Natural killer cell (primary cell): ENCODE measurements at places on chromosomes 6 and 20. TPM values are rescaled to one million over a fixed set of nuclear protein-coding genes. Genes with fewer than 3 reads are reported as not detected.

The PLEKHG1 gene
- total RNA-seq: 0.54 TPM

The AMD1 gene
- 175 TPM for total RNA-seq

The SSTR4 gene
- total RNA-seq: not detected

The GJA10 gene
- total RNA-seq: not detected

The ELOVL4 gene
- total RNA-seq: not detected

The POM121L2 gene
- not detected for total RNA-seq

The PKHD1 gene
- total RNA-seq: not detected

The PTK6 gene
- total RNA-seq: not detected

The SIRPG gene
- 3.9 TPM for total RNA-seq

The TPX2 gene
- 4.2 TPM for total RNA-seq

The SLC12A5 gene
- total RNA-seq: 0.85 TPM

The MEI4 gene
- not detected for total RNA-seq

The GRIK2 gene
- total RNA-seq: not detected

- H3K27ac ChIP-seq: no peak overlapping the region
- H3K4me1 ChIP-seq: no peaks in the 10 kb centered on the region
- DNase-seq: no peak
- no peaks in the 10 kb centered on the region for H3K27me3 ChIP-seq
Measured at GRCh38 chr6:19771753-19772336, 65.3 kb upstream of the ID4 start.

GRCh38 chr20:5638023-5638422 is 112.2 kb upstream of the SHLD1 start:
- H3K4me3 ChIP-seq: no peak overlapping the region
- peaks cover under 1% of the 10 kb centered on the region for H3K4me1 ChIP-seq
- no peaks in the 10 kb centered on the region for H3K36me3 ChIP-seq
- DNase-seq: no peak
- no peak overlapping the region for H3K27ac ChIP-seq

DNA sequence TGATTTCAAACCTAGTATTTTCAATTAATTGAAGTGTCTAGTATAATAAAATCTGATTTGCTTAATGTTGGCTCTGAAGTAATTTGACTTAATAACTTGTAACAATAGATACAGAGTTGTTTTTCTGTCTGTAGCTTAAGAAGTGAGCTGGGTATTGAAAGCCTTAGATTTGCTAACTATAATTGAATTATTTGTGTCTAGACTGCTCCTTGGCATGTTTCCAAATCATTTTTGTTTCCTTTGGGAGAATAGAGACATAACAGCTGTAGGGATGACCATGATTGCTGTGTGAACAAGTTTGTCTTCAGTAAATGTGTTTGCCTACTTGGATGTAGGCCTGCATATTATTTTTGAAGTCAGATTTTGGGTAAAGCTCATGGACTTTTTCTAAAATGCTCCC is 115.4 kb downstream of the SCAF8 start:
- no peak overlapping the region for H3K27ac ChIP-seq
- DNase-seq: no peak
- no peaks in the 10 kb centered on the region for H3K4me1 ChIP-seq

DNA sequence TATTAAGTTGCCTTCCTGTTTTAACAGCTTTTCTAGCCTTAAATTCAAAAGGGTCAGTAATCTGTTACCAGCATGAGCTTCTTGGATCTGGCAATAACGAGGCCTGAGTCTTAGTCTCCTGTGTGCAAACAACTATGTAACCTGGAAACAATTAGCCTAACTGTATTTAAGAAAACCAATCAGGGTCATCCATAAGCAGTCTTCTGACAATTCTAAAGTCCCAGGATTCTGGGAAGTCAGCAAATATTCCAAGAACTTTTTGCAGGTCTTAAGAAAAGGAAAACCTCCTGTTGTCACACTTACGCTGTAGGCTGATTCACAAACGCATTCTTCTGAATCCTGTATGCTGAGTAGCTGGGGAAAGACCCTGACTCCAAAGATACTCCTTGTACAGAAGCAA is 90.4 kb downstream of the COL12A1 start:
- no peaks in the 10 kb centered on the region for H3K27me3 ChIP-seq
- no peaks in the 10 kb centered on the region for H3K36me3 ChIP-seq
- H3K4me1 ChIP-seq: no peaks in the 10 kb centered on the region

DNA sequence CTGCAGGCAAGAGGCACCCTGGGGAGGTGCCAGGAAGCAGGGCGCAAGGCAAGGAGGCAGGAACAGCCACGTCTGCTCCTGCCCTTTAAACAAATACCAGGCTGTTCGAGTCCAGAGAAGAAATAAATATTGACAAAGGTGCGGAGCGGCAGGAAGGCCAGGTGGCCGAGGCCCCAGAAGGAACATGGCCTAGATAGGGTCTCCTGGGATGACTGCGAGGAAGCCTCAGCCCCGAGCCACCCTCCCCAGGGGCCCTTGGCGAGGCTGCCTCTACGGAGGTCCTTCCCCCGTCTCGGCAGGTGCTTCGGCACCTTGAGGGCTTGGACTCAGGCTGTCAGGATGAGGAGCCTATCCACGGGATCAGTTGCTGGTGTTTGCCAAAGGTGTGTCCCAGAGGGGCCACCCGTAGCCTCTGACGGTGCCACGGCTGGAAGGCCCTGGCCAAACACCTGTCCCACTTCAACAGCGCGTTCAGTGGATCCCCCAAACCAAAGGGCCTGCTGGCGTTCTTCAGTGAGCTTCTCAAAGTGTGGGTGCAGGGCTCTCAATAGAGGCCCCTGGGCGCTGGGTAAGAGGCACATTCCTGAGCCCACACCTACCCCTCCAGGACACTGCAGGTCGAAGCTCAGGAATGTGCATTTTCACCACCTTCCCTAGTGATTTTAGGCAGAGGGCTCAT is 39.8 kb downstream of the SNX5 start:
- H3K27me3 ChIP-seq: no peaks in the 10 kb centered on the region
- H3K36me3 ChIP-seq: no peaks in the 10 kb centered on the region
- no peak for DNase-seq
- no peak overlapping the region for H3K4me3 ChIP-seq
- H3K4me1 ChIP-seq: no peaks in the 10 kb centered on the region
- H3K27ac ChIP-seq: no peak overlapping the region

- no peak for DNase-seq
- H3K36me3 ChIP-seq: no peaks in the 10 kb centered on the region
- H3K4me1 ChIP-seq: no peaks in the 10 kb centered on the region
Measured at GRCh38 chr6:3037638-3038365, 30.5 kb upstream of the RIPK1 start.

- H3K27ac ChIP-seq: no peak overlapping the region
- DNase-seq: no peak
- H3K4me3 ChIP-seq: no peak overlapping the region
- H3K36me3 ChIP-seq: no peaks in the 10 kb centered on the region
- no peaks in the 10 kb centered on the region for H3K27me3 ChIP-seq
- H3K4me1 ChIP-seq: no peaks in the 10 kb centered on the region
Measured at GRCh38 chr6:142246960-142247359, 54.8 kb upstream of the ADGRG6 start.

GRCh38 chr6:126955621-126956020 is 162.8 kb upstream of the RSPO3 start:
- H3K36me3 ChIP-seq: no peaks in the 10 kb centered on the region
- no peaks in the 10 kb centered on the region for H3K27me3 ChIP-seq
- DNase-seq: no peak
- no peaks in the 10 kb centered on the region for H3K4me1 ChIP-seq

GRCh38 chr6:146984251-146984924 is 219.8 kb upstream of the STXBP5 start:
- no peaks in the 10 kb centered on the region for H3K4me1 ChIP-seq
- no peak overlapping the region for H3K27ac ChIP-seq
- no peak for DNase-seq

DNA sequence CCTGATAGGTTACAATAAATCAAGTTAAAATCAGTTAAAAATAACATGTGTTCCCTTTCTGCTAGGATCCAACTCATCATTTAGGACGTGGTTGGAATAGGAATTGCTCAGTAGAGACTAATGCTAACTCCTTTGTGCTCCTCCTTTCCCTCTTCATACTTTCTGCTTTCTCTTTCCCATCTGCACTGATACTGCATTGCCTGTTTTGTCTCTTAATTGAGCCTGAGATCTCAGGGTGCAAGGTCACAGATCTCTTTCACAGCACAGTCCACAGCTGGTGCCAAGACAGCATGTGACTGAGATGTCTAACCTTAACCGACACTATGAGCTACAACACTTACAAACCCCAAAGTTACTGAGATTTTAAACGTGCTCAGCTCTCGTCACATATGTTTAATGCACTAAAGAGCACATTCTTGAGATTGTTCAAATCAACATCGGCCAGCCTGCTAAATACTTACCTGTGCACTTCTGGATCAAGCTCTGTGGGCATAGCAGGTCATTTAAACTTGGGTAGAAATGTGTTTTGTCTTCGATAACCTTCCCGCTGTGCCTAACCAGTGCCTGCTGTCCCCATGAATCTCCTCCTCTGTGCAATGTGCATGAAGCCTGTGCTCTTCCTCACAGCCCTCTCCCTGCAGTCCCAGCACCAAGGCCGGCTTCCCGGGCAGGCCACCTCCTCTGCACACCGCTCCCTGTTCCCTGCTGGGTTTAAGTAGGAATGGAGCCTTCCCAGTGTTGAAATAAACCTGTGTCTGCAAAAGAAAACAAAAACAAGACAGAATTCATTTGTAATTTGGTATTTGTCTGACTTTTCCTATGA is 39.6 kb upstream of the AFDN start:
- DNase-seq: no peak
- no peak overlapping the region for H3K4me3 ChIP-seq
- no peaks in the 10 kb centered on the region for H3K4me1 ChIP-seq

- peaks cover 41% of the 10 kb centered on the region for H3K36me3 ChIP-seq
- H3K27ac ChIP-seq: no peak overlapping the region
- no peak for DNase-seq
- H3K4me3 ChIP-seq: no peak overlapping the region
Measured at GRCh38 chr20:62899633-62900051, 26.7 kb downstream of the DIDO1 start.

DNA sequence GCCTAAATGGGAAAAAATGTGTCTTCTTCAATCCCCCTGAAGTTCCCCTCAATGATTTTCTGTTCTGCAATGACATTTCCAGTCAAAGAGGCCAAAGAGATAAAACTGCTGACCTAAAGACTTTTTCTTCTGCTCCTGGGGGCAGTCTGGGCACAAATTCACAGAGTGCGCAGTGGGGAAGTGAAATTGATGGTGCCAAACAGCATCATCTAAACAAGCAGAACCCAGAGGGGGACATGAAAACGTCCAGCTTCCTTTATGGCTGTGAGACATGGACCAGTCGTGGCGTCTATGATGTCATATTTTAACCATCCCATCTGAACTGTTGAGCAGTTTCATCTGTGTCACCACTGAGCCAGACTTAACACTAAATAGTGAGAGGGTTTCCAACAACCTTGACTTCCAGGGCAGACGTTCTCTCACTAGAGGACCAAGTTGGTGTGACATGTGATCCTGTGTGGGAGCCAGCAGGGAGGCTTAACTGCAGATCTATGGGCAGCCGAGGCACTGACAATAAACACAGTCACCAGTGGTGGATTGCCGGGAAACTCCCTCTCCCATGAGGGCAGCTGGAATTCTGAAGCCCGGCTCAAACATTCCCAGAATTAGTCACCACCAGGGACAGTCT is 12.4 kb downstream of the SCML4 start:
- H3K36me3 ChIP-seq: peaks cover 16% of the 10 kb centered on the region
- H3K27ac ChIP-seq: no peak overlapping the region
- no peaks in the 10 kb centered on the region for H3K27me3 ChIP-seq
- no peaks in the 10 kb centered on the region for H3K4me1 ChIP-seq

DNA sequence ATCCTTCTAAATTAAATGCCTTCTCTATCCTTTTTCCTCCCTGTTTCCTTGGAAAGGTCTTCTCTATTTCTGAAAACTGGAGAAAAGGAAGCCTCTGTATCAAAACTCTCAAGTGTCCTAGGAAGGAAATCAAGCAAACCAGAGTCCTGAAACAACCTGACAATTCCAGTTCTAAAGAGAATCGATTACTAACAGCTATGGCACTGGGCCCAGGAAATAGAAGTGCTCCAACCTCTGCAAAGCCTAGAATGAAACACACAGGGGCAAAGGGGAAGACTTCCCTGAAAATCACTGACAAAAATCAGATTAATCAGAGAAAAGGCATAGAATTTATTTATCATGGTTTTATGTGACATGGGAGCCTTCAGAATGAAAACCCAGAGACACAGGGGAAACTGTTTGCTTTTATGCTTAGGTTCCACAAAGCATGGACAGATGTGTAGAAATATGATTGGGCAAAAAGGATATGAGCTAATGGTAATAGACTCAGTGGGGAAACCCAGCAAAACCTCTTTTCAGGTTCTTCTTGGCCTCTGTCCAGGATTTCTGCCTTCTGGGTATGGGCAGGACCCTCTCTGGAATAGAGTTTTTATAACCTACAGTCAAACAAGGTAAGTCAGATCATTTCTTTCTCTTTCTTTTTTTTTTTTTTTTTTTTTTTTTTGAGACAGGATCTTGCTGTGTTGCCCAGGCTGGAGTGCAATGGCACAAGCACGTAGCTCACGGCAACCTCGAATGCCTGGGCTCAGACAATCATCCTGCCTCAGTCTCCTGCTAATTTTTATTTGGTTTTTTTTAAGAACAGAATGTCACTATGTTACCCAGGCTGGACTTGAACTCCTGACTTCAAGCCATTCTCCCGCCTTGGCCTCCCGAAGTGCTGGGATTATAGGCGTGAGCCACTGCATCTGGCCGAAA is 91.7 kb downstream of the CD24 start:
- DNase-seq: no peak
- H3K4me3 ChIP-seq: no peak overlapping the region
- no peaks in the 10 kb centered on the region for H3K36me3 ChIP-seq
- no peaks in the 10 kb centered on the region for H3K27me3 ChIP-seq
- H3K4me1 ChIP-seq: no peaks in the 10 kb centered on the region
- H3K27ac ChIP-seq: no peak overlapping the region

DNA sequence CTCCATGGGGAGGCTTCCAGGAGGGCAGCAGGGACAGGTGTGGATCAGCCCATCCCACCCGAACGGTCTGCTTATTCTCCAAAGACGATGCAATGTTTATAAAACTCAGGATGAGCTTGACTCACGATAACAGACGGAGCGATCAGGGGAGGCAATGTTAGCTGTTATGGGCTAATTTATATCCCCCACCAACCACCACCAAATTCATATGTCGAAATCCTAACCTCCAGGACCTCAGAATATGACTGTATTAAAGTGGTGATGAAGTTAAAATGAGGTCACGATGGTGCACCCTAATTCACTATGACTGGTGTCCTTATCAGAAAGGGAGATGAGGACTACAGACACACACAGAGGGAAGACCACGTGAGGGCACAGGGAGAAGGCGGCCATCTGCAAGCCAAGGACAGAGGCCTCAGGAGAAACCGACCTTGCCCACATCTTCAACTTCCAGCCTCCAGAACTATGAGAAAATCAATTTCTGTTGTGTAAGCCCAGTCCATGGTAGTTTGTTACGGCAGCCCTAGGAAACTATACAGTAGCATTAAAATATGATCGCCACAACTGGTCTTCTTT is 7.0 kb downstream of the ADTRP start:
- H3K27ac ChIP-seq: no peak overlapping the region
- H3K36me3 ChIP-seq: no peaks in the 10 kb centered on the region
- no peaks in the 10 kb centered on the region for H3K27me3 ChIP-seq
- H3K4me3 ChIP-seq: no peak overlapping the region
